ENCODE measurements at places on chromosomes 2 and 18.

- no peak for DNase-seq
These were observed 51.8 kb upstream of the NPAS2 start for GRCh38 chr2:100767810-100768806.

- no peak for DNase-seq
These were observed 7.8 kb downstream of the RBM44 start for GRCh38 chr2:237806334-237806733.

GRCh38 chr18:59932401-59932800 lies 32.6 kb downstream of the PMAIP1 start:
- DNase-seq = no peak

- DNase-seq = peak; percentile 23
These were observed at the start of gene PARD3B for GRCh38 chr2:204544961-204545860. PARD3B (plus strand) TSS chr2:204545475; CDS start chr2:204546000, 525 bp downstream.

GRCh38 chr2:86645752-86646151 lies 22.1 kb upstream of the RNF103 start:
- DNase-seq = no peak

DNA sequence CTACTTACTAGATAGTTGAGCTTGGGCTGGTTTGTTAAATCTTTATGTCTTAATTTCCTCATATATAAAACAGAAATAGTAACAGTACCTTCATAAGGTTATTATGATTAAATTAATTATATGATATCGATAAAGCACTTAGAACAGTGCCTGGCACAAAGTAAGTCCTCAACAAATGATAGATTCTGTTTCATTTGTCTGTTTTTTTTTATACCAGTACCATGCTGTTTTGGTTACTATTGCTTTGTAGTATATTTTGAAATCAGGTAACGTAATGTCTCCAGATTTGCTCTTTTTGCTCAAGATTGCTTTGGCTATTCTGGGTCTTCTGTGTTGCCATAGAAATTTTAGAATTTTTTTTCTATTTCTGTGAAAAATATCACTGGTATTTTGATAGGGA lies 66.3 kb downstream of the DYM start:
- DNase-seq = no peak

GRCh38 chr2:240166761-240167587 lies 26.5 kb upstream of the OTOS start:
- no peak for DNase-seq

DNA sequence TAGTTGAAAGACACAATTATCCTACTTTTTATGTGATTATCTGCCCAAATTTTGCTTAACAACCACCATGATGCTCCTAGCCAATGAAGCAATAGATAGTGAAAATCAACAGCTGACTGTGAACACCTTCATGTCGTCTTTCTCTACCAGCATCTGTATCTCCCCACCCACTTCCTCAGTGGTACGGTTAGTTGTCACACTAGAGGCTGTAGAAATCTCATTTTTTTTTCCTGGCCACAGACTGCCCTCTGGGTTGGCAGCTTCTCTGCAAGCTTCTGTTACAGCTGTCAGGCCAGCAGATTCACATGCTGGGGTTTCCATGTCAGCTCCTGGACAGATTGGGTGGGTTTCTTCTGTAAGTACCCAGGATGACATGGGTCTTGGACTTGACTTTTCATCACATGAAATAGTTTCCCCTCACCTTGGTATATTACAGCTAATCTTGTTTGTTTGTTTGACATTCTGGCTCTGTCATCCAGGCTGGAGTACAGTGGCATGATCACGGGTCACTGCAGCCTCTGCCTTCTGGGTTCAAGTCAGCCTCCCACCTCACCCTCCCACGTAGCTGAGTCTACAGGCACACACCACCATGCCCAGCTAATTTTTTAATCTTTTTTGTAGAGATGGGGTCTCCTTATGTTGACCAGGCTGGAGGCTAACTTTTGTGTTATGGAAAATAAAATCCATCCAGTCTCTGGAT lies 24.3 kb downstream of the STAT4 start:
- no peak for DNase-seq

All from putamen (tissue), 1 donor.